Purkinje cell (primary cell): ENCODE measurements at places on chromosomes 16 and 17. TPM values are rescaled to one million over a fixed set of nuclear protein-coding genes. Genes with fewer than 3 reads are reported as not detected.

ABI3 gene
- polyA plus RNA-seq: not detected in 2 replicates

SLFN12L gene
- not detected in 2 replicates for polyA plus RNA-seq

MYH2 gene
- not detected in 2 replicates for polyA plus RNA-seq

TEKT5 gene
- 1.0 TPM in 1 of 2 replicates, not detected in the other for polyA plus RNA-seq

TNFRSF13B gene
- not detected in 2 replicates for polyA plus RNA-seq

IL32 gene
- polyA plus RNA-seq: not detected in 2 replicates

KCNH4 gene
- not detected in 2 replicates for polyA plus RNA-seq

PLLP gene
- 0.55 and 1.4 TPM in 2 replicates for polyA plus RNA-seq

NPIPB6 gene
- polyA plus RNA-seq: 1.0 TPM in 1 of 2 replicates, not detected in the other

BCL6B gene
- polyA plus RNA-seq: not detected in 2 replicates

TNFSF13 gene
- 0.28 TPM in 1 of 2 replicates, not detected in the other for polyA plus RNA-seq

TERB1 gene
- polyA plus RNA-seq: 0.34 TPM in 1 of 2 replicates, not detected in the other

HYDIN gene
- 0.80 and 1.9 TPM in 2 replicates for polyA plus RNA-seq

TMEM94 gene
- polyA plus RNA-seq: 6.1 and 6.2 TPM in 2 replicates

SSTR5 gene
- not detected in 2 replicates for polyA plus RNA-seq

ARHGAP44 gene
- polyA plus RNA-seq: 6.2 and 8.2 TPM in 2 replicates

MILR1 gene
- not detected in 2 replicates for polyA plus RNA-seq

NOG gene
- polyA plus RNA-seq: 4.9 and 9.2 TPM in 2 replicates

CTRL gene
- polyA plus RNA-seq: 1.9 TPM in 1 of 2 replicates, not detected in the other

HBQ1 gene
- polyA plus RNA-seq: 2.3 and 4.8 TPM in 2 replicates

ALOX12 gene
- 0.82 and 1.0 TPM in 2 replicates for polyA plus RNA-seq

NOS2 gene
- not detected in 2 replicates for polyA plus RNA-seq

HBA2 gene
- polyA plus RNA-seq: 1.9 and 48.0 TPM in 2 replicates

NDRG4 gene
- 774 and 1,197 TPM in 2 replicates for polyA plus RNA-seq

FBXL16 gene
- polyA plus RNA-seq: 8.0 and 22.9 TPM in 2 replicates

ABCA6 gene
- 3.8 and 7.5 TPM in 2 replicates for polyA plus RNA-seq

SCIMP gene
- not detected in 2 replicates for polyA plus RNA-seq

TBC1D26 gene
- not detected in 2 replicates for polyA plus RNA-seq
